AG20443 (cell line): ENCODE measurements at places on chromosomes 3 and 15.

- DNase-seq: no peak
Observed at GRCh38 chr3:57252404-57252803, 24.9 kb downstream of the APPL1 start.

- DNase-seq: no peak
Observed at GRCh38 chr3:168645180-168645579, 549.5 kb upstream of the GOLIM4 start.

- DNase-seq: no peak
Observed at GRCh38 chr3:153399636-153400035, 237.6 kb downstream of the RAP2B start.

DNA sequence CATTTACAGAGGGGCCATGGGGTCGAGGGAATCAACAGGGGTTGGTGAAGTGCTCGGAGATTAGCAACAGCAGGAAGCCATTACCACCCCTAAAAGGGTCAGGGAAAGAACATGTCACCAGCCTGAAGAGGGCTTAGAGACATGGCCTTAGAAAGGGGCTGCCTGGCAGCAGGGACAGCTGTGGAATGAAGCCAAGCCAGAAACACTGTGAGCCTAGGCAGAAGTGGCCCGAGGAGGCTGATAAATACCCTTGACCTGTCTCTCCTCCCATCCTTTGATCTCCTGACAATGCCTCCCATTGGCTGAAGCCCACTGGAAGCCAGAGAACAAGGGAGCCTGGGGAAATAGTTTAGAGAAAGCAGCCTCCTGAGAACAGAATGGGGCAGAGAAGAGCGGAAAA, 31.4 kb downstream of the GPD1L start:
- no peak for DNase-seq

- no peak for DNase-seq
Observed at GRCh38 chr3:188303823-188304222, 149.9 kb downstream of the LPP start.

GRCh38 chr3:101725194-101725889, 928 bp downstream of the CEP97 start:
- DNase-seq: peak; percentile 16

GRCh38 chr3:149377408-149378364, at the start of gene TM4SF1:
TSS of gene TM4SF1 (minus strand) at chr3:149377649. CDS start at chr3:149377547, 102 bp downstream.
- peak; percentile 56 for DNase-seq

DNA sequence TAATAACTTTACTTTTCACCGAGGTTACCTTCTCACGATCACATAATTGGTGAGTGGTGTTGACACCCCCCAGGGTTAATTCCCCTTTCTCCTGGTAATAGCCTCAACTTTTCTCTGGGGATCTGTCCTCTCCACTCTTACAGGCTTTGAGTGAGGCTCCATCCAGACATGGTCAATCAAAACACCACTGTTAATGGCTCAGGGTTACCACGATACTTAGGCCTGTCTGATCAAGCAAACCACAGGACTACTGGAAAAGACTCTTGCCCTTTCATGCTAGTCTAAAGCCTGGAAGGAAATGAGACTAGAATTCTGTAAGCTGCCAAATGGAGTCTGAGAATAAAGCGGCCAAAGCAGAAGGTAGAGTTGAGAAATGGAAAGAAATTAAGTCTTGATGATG, 56.5 kb upstream of the STT3B start:
- no peak for DNase-seq

GRCh38 chr3:175518459-175518858, 659.3 kb downstream of the NAALADL2 start:
- DNase-seq: no peak

DNA sequence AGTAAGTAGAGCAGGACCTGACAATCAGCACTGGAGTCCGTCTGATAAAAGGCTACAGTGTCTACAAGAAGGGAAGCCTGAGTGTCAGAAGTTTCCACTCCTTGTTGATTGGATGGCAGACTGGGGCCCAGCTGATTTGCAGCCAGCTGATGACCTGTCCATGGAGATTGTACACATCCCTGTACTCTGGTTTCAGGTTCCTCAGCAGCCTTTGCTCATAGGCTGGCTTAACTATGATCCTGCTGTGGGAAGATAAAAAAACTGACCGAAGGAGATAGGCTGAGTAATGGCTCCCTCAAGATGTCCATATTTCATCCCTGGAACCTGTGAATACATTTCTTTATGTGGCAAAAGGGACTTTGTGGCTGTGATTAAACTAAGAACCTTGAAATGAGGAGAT, 11.7 kb upstream of the LACTB start:
- DNase-seq: no peak

GRCh38 chr3:52240059-52240885, 1.3 kb upstream of the TWF2 start:
- peak; percentile 88 for DNase-seq

- DNase-seq: no peak
Observed at GRCh38 chr15:28114114-28114455, 15.0 kb upstream of the OCA2 start.

DNA sequence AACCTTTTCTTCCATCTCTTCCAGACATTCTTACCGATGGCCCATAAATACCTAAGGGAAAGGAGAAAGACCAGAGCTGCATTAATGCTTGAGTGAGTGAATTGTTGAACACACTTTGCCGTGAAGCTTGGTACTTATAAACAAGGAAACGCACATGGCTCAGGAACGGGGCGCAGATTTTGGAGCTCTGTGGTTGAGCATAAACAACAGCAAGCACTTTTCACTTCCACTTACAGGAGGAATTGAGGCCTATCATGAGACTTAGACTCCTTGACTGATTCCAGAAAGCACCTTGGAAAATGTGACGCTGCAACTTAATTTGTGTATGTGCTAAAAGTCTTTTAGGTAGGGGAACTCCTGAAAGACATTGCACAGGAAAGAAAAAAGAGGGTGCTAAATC, 197.5 kb upstream of the FEZF2 start:
- DNase-seq: no peak

DNA sequence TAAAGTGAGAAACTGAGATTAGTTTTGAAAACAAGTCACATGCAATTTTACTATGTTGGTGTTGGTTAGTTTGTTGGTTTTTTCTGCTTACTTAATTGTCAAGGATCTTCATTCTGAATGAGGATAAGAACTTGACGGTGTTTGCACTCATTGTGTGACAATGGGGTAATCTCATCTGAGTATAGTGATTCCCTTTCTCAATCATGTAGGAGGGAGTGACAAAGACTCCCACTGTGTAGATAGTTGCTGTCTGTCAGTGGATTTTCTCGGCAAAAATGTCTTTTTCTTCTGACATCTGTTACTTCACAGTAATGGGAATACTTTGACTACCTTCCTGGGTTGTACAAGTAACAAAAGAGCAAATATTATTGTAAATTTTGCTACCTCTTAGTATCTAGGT, 23.5 kb downstream of the KCNH8 start:
- DNase-seq: no peak

GRCh38 chr15:58611731-58612676, 137.5 kb downstream of the ADAM10 start:
- no peak for DNase-seq

DNA sequence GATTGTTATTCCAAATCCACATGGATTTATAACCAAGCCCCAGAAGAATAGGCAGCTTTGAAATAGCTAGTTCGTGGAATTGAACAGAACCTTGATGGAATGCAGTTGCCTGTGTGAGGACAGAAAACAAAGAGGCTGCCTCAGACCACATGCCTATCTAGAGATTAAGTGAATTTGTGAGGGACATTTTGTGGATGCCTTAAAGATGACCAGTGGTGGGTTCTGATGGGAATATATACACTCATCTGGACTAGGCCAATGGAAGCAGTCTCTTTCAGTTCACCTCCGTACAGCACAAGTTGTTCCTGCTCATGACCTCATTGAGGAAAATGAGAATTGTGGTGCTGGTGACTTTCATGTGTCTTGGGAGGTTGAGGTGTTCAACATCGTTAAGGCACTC, 63.2 kb upstream of the PYDC2 start:
- DNase-seq: no peak

GRCh38 chr3:169886671-169887070, 16.9 kb upstream of the LRRC31 start:
- peak; percentile 70 for DNase-seq

- no peak for DNase-seq
Observed at GRCh38 chr3:24357635-24358034, 137.0 kb downstream of the THRB start.

GRCh38 chr3:194058189-194058571, 77.8 kb upstream of the HES1 start:
- DNase-seq: peak; percentile 79

DNA sequence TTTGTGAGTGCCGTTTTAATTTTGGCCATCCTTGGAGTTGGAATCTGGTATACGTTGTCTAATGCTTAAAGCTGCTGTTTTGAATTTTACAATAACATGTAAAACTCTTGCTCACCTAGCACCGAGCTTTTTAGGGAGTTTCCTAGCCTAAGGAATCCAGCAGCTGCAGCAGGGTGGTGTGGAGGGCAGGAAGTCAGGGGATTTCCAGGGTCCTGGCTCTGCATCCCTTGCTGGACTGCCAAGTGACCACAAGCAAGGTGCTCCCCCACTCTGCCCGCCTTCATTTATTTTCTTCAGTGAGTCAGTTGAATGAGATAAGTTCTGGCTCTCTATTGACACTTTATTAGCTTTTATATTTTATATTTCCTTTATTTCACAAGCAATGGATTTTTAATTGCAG, 113.7 kb downstream of the ATG7 start:
- no peak for DNase-seq

- DNase-seq: no peak
Observed at GRCh38 chr3:32501783-32502117, 902 bp downstream of the CMTM6 start.

DNA sequence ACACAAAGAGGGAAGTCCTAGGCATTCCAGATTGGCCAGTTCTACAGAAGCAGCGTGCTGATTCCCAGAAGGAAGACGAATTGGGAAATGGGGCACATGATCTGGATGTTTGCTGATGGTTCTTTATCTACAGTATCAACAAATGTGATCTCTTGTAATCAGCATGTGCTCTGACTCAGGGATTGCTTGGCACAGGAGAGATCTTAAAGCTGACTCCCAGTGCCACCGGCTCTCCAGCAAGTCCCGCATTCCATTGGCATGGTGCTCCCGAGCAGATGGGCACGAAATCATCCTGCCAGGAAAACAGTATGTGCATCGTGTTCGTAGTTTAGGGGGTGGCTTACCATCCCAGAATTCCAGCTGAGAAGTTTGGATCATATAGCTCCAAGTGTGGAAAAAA, 259.9 kb upstream of the NR2F2 start:
- DNase-seq: no peak

DNA sequence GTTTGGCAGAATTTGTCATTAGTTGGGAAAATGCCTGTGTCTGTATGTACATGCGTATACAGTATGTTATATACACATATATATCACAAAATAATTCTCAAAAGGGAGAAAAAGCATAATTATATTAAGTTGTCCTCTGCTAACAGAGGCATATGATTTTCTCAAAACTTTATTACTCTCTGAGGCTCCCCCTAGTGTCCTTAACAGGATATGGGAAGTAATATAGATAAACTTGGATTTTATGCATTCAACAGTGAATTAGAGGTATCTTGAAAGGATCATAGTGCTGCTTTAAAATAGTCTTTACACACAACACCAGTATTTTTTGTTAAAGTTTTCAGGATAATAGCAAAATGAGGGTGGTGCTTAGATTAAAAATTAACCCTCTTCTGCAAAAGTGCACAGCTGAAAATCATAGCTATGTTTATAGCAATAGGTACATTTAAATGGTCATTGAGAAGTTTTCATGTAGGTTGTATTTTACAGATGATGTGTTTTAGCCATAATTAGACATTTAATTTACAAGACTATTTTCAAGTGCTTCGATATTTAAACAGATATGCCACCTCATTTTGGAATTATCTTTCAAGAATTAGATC, 454.0 kb upstream of the ROBO2 start:
- peak; percentile 30 for DNase-seq

GRCh38 chr3:126516936-126517290, 660 bp downstream of the UROC1 start:
- DNase-seq: no peak

DNA sequence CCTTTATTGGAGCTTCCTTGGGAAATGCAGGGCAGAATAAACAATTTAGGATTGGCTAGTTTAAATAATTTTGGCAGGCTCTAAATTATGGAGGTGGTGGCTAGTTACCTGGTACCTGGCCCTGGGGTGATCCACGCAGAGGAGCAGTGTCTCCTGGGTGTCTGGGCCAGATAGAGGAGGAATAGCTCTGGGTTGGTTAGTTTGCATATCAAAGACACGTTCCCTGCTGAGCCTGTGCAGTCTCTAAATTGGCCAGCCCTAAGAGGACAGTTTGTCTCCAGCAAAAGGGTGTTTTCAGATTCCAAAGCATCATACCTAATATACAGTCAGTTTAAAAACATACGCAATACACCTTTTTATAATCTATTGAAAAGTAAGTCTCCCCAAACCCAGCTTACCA, 333.3 kb upstream of the TPM1 start:
- no peak for DNase-seq

GRCh38 chr3:171829841-171830517, 13.2 kb upstream of the TMEM212 start:
- peak; percentile 74 for DNase-seq

- no peak for DNase-seq
Observed at GRCh38 chr3:194083637-194084224, 52.2 kb upstream of the HES1 start.

GRCh38 chr3:136166507-136166906, 29.6 kb downstream of the MSL2 start:
- DNase-seq: no peak

- no peak for DNase-seq
Observed at GRCh38 chr3:187685948-187686347, 15.8 kb upstream of the SST start.

DNA sequence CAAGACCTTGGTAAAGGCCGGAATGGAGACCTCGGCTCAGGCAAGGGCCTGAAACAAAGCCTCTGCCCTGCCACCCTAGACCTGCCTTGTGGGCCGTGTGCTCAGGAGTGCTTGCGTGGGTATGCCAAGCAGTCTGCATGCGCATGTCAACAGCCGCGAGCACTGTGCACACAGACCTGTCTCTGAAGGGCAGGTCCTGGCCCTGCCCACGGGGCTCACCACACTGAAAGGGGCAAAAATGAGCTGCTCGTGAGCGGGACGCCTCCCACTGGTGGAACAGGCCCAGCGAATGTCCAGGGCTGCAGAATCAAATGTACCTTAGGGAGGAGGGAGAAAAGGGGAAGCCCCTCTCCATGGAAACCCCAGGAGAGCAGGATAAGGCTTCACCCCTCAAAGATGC, 44.3 kb upstream of the FGD5 start:
- DNase-seq: no peak

GRCh38 chr3:58150130-58150809, 60.5 kb downstream of the DNASE1L3 start:
- DNase-seq: peak; percentile 15

GRCh38 chr15:38724827-38725226, 160.2 kb upstream of the RASGRP1 start:
- no peak for DNase-seq

- DNase-seq: no peak
Observed at GRCh38 chr15:40232625-40233070, 6.2 kb upstream of the PAK6 start.

- DNase-seq: no peak
Observed at GRCh38 chr15:50355980-50356379, 982 bp upstream of the GABPB1 start.

GRCh38 chr15:70528270-70528706, 235.1 kb downstream of the UACA start:
- no peak for DNase-seq

GRCh38 chr3:189458528-189458927, 172.7 kb upstream of the TP63 start:
- DNase-seq: no peak

GRCh38 chr15:24675332-24676144, at the start of gene NPAP1:
TSS of gene NPAP1 (plus strand) at chr15:24675775. CDS start at chr15:24675868, 93 bp downstream.
- DNase-seq: no peak

- peak; percentile 48 for DNase-seq
Observed at GRCh38 chr3:40317061-40317855, 7.8 kb downstream of the EIF1B start.

GRCh38 chr3:61547625-61548024, 13.7 kb upstream of the PTPRG start:
- no peak for DNase-seq
